ENCODE measurements at places on chromosomes 6 and 20.
A peak's percentile ranks its signal among the peaks of the same experiment; 100 is the strongest.

DNA sequence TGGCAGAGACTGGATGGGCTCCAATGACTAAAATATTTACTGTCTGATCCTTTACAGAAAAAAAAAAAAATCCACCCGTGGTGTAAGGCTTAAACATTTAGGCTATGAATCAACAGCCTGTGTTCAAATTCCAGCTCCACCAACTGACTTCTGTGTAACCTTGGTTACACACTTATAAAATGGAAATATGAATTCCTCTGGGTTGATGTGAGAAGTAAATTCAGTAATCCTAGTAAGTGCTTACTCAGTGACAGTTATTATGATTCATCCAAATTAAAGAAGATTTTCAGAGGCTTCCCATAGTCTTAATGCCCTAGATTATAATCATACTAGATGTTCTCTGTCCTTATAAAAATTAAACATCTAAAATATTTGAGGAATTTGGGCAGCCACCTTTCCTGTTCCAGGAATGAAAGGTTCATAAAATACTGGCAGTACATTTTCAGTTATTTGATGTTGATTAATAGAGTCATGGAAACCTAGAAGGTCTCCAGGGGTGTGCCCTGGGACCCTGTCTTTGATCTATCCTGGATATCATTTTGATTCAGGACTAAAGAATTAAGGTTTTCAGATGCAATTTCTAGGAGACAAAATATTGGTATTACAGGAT, 180.3 kb upstream of the ZNF217 start:
- DNase-seq = peak; percentile 93

GRCh38 chr6:131958542-131959470, 7.6 kb upstream of the CCN2 start:
- peak; percentile 35 for DNase-seq

DNA sequence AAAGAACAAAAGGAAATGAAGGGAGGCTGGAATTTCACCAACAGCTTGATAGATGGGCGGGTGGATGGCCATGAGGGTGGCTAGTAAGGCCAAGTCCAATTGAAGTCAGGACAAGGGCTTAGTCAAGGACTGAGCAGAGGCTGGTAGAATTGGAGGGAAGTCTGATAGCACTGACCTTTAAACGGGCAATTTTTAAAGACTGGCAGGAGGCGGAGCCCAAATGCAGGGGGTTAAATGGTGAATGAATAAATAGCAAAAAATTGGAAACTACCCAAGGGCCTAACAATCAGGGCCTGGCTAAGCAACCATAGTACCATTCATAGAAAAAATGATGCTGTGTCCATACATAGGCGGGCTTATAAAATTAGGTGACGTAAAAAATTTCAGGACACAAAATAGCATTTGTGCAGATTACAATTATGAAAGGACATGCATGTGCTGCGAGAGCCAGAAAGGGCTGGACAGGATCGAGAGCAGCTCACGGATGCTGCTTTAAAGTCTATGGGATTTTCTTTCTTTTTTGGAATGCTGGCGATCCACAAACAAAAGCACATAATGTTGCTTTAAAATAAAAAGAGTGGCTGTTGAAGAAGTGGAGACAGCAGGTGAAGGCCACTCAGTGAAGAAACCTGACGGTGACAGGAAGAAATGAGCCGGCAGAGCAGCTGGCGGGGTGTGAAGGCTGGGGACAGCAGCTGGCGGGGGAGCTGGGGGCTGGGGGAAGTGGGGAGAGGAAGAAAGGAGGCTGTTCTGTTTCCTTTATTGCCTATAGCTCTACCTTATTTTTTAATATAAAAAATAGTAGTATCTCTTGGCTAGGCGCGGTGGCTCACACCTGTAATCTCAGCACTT, 42.8 kb upstream of the TAF8 start:
- DNase-seq = no peak

DNA sequence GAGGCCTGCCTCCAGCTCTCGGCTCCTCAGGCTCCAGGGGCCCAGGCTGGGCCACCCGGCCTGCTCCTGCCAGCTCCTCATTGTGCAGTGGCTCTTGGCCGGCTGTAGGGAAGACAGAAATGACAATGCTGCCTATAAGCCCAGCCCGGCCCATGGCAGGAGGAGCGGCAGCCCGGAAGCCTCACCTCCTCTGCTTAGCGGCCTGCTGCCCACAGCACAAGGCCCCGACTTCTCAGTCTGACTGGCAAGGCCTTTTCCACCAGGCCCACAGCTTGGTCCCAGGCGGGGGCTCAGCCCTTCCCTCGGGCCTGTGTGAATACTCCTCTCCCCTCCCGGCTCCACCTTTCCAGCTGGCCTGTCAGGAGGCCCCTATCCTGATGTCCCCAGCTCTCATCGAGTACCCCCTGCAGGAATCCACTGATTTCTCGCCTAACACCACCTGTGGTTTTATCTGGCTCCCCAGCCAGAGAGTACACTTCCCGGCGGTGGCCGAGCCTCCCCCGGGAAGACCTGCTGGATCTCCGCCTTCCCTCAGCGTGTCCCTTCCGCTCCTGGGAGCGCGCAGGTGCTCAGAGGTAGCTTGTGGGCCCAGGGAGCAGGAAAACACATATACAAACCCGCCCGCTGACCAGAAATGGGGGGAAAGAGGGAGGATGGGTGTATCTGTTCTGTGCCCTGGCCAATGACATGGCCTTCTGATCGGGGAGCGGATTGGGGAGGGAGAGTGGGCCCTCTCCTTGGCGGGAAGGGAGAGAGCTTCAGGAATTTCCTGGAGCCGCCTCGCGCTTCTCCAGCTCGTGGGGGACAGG, 963 bp downstream of the DDRGK1 start:
- peak; percentile 88 for DNase-seq

GRCh38 chr6:44342489-44342888, at the start of gene SPATS1:
SPATS1 (plus strand) TSS chr6:44342650; CDS start chr6:44343096, 446 bp downstream.
- DNase-seq = no peak

DNA sequence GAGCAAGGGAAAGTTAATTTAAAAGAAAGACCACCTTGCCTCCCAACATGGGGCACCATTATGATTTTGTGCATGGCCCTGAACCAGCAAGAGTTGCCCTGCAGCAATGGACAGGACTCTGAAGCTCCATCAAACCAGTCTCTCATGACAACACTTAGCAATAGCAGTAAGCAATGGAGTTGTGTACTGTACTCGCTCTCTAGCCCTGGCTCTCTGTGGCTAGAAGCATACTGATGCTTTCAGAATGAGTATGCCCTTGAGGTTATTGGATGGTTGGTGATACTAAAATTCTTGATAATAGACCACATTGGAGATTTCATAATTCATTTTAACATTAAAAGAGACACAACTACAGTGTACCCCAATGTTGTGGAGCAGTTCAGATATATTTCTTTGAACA, 23.2 kb upstream of the LMBRD1 start:
- DNase-seq = no peak

DNA sequence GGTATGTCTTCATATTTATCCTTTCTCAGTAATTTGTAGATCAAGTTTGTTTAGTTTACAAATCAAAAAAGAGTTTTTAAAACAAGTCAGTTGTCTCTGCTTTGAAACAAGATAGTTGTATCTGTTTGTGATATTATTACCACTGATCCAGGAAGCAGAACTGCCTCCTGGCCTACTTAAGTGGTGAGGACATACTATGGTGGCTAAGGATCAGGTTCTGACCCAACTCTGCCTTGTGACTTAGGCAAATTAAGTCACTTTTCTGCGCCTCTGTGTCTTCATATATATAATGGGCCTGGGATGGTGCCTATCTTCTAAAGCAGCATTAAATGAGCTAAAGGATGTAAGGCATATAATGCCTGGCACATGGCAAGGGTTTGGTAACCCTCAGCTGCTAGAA, 8.7 kb downstream of the ANKS1A start:
- DNase-seq = no peak

GRCh38 chr20:10171864-10172751, 46.5 kb upstream of the SNAP25 start:
- peak; percentile 91 for DNase-seq

DNA sequence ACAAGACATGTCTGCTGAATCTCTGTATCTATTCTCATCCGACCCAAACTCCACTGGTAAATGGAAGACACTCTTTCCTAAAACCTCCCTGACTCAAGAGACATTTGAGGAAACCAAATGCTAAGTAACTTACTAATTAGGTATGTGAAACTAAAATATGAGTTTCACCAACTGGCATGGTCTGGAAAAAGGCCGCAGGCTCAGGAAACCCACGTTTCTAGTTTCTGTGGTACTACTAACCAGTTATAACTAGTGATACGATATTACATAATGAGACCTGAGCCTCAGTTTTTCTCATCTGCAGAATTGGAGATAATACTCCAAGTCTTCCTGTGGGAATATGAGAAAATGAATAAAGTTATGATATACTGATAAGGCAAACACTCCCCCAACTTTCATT, 39.9 kb downstream of the ZNF391 start:
- DNase-seq = no peak

GRCh38 chr6:7996538-7997111, 67.6 kb downstream of the BLOC1S5 start:
- no peak for DNase-seq

Data from osteoblast (primary cell).